AG04449 (cell line): ENCODE measurements at places on chromosomes 7 and 10.

- no peak for DNase-seq
These were observed 503.2 kb downstream of the SH2D4B start for GRCh38 chr10:81040940-81041339.

DNA sequence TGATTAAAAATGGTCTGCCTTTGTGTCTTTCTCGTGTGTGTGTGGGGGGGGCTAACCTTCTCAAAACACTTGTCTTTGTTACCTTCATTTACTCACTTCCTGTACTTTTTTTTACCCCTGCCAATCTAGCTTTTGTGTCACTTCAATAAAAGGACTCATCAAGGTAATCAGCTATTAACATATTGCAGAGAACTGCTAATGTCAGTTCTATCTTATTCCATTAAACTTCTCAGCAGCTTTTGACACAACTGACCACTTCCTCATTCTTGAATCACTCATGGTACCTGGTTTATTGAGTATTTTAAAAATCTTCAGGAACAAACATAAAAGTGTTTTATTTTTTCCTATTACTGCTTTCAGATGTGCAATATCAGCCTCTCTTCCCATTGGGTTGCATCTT lies 59.8 kb downstream of the SLC25A40 start:
- DNase-seq = no peak

DNA sequence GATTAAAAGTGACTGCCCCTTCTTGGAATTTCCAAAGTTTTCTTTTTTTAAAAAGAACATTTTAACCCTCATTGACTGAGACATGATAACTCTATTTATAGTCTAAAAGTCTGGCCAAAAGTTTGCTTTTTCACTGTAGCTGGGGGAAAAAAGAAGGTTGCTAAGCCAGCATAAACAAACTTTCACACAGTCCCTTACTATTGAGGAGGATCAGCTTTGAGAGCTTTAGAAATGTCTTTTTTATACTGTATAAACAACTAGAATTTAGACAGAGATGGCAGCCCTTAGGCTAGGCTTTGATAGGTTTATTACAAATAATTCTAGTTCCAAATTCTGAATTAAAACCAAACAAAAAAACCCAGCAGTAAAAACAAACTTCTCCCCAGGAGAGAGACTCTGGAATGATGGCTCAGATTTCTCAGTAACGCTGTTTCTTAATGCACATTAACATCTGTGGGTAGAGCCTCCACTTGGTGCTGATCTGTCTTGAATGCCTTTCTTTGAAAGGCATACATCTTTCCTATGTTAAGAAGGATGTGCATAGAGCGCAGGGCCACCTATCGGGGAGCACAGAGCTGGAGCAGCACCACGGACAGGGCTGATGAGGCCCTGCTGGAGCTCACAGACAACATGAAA lies 100.9 kb upstream of the PDLIM1 start:
- DNase-seq = no peak

- DNase-seq = no peak
These were observed 59.8 kb downstream of the ENTPD1 start for GRCh38 chr10:95815701-95816240.

GRCh38 chr7:47970761-47971160 lies 8.7 kb downstream of the HUS1 start:
- no peak for DNase-seq

GRCh38 chr10:12974491-12975199 lies 26.9 kb downstream of the CCDC3 start:
- DNase-seq = no peak

DNA sequence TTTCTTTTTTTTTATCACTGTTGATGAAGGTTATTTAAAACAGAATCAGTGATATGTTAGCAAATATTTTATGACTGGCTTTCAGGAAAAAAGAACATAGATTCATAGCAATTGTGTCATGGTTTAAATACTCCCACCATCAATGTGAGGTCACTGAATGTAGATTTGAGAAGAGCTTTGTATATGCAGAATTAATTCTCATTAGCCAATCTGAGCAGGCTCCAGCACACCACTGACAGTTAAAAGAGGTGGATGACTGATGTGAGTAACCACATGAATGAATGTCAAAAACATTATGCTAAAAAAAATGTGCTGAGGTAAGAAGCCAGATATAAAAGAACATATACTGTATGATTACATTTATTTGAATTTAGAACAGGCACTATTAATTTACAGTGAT lies 174.8 kb upstream of the KAT6B start:
- DNase-seq = no peak

- no peak for DNase-seq
These were observed 89.0 kb upstream of the PHYHIPL start for GRCh38 chr10:59087486-59087885.

- DNase-seq = no peak
These were observed 1.2 kb downstream of the CYREN start for GRCh38 chr7:135169141-135169963.

GRCh38 chr7:1758859-1759521 lies 88.9 kb downstream of the ELFN1 start:
- DNase-seq = no peak

DNA sequence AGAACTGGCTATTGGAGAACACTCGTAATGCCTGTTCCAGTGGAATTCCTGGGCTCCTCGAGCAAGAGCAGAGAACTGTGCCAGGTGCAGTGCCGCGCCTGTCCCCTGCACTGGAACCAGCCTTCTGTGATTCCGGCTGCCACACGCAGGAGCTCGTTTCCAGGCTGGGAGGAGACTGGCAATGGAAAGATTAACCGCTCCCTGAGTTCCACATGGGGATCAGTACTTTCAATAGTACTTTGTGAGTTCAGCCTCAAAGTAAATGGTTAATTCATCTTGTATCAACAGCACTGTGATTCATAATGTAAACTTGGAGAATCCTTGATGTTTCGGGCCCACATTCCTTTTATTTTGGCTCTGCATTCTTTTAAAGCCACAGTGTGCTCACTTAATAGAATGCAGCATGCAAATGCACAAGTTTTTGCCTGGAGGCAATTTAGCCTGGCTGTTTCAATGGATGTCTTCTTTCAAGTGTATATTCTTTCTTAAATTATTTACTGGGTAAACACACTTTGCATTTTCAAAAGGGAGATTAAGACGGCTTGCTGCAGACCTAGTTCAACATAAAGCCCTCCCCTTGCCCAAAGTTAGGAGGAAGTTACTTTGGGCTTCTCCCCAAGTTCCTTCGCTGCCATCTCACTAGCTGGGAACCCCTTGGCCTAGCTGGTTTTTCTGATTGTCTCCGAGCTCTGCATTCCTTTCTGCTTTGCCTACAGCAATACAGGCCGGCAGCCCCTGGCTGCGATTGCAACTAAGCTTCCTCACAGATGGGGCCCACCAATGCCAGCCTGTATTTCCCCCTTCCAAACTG lies 138.1 kb upstream of the TCF7L2 start:
- DNase-seq = peak; percentile 86

DNA sequence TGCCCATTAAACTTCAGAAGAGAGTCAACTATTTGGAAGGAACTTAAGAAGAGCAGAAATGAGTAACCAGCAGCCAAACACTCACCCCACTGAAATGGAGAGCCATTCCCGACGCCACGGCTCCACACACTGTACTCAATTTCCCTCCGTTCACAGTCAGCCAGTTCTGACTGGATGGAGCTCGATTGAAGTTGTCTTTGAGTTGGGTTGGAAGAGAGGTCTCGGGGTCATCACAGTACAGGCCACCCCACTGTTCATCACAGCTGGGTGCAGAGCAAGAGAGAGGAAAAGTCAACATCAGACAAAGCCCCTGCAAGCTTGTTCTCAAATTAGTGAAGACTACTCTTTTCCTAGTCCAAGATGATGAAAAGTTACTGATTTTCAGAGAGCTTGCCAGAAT lies 75.9 kb upstream of the SLC26A5 start:
- DNase-seq = no peak

GRCh38 chr10:59908808-59909143 lies 2.4 kb upstream of the CCDC6 start:
- DNase-seq = no peak

GRCh38 chr10:110286841-110287240 lies 17.9 kb downstream of the SMNDC1 start:
- DNase-seq = no peak

DNA sequence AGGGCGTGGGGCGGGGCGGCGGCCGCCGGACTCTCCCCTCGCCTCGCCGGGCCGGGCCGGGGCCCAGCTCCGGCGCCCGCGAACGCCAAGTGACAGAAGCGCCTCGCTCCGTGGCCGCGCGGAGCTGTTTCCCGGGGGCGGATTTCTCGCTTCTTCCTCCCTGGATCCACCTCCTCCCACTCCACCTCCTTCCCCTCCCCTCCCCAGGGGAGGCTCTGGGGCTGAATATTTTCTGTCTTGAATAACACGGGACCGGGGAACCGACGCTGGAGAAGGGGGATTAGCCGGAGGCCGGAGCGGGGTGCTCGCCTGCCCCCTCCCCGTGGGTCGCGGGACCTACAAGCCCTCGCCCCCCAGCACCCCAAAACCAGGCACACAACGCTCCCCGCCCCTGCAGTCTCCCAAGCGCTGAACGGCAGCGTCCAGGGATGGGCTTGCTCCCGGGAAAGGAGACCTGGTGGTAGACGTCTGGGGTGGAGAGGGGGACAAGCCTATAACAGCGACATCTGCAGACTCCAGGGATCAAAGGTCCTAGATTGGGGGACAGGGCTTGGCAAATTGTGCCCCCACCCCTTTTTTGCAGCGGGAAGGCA lies at the start of gene ARHGAP21:
Gene ARHGAP21 (minus strand): TSS at position 100 of the 593 bp plus-strand sequence. CDS start 1,988 bp downstream, outside the sequence.
- no peak for DNase-seq

DNA sequence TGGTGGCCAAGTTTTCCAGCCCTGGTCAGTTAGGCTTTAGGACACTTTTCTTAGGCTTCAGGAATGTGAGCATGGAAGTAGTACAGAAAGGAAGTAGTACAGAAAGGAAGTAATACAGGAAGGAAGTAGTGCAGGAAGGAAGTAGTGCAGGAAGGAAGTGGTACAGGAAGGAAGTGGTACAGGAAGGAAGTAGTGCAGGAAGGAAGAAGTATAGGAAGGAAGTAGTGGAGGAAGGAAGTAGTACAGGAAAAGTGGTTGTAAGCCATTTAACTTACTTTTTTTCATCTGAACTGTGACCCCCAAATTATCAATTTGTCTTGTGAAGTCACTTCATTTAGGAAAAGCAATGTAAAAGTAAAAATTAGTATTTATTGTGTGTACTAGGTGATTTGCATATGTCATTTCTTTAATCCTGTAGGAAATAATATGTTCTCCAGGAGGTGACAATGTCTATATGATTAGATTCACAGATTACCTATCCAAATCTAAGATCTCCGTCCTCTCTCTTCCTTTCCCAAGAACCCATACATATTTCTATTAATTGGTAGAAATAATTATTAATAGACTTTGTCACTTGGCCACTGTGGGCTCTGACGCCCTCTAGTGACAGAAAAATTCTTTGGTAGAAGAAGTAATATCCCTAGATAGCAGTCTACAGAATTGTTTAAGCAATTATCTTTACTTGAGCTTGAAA lies 3.9 kb upstream of the FAS start:
- no peak for DNase-seq

- no peak for DNase-seq
These were observed 1319.1 kb downstream of the REEP3 start for GRCh38 chr10:64840341-64840740.

GRCh38 chr10:30371954-30372353 lies 22.9 kb upstream of the MTPAP start:
- no peak for DNase-seq

- DNase-seq = no peak
These were observed 176.4 kb upstream of the ANK3 start for GRCh38 chr10:60566096-60566495.

DNA sequence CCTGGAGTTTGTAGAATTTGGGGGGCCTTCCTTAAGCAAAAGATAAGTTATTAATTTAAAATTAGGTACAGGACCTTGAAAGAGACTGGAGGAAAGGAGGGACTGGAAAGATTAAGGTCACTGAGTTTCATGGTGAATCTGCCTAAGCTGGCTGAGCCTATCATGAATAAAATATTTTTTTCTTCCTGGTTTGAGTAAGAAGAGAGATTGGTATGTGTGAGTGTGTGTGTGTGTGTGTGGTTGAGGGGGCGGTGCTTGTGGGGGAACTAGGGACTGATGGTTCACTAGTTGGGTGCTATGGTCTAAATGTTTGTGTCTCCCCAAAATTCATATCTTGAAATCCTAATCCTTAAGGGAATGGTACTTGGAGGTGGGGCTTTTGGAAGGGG lies 142.5 kb upstream of the PRKCQ start:
- DNase-seq = no peak

- DNase-seq = no peak
These were observed 55.2 kb downstream of the DOCK4 start for GRCh38 chr7:112150823-112151641.

DNA sequence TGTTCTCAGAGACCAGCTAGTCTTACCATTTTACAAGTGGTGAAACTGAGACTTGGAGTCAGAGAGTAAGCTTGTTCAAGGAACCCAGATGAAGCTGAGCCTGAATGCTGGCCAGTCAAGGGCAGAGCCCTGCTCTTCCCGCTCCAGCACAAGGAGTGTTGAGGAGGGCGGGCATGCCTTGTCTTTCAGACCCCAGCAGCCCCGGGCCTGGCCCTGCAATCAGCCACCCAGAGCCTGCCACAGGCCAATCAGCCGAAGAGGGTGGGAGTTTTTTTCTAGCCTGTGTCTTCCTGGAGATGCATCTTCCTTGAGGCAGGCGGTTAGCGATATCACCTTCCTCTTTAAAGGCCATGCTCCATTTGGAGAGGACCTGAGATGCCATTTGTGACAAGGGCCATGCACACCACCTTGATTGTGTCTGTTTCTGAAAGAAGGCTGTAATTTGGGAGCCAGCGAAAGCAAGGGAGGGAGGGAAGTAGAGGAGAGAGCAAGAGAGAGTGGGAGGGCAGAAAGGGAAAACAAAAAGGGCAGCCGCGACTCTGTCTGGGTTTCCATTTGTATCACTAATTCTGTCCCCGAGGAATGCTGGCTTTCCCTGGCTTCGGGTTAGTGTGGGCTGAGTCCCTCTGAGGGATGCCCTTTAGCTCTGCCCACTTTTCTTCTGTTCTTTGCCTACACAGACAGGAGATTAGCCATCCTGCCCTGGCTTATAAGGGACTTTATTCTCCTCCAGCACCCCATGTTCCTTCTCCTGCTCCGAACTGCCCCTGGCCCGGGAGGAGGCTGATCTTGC lies 8.0 kb downstream of the CDH23 start:
- DNase-seq = no peak

GRCh38 chr7:28941633-28942032 lies 16.5 kb downstream of the TRIL start:
- no peak for DNase-seq

GRCh38 chr10:11017570-11018431 lies at the start of gene CELF2:
CELF2 (plus strand) TSS chr10:11017872; CDS start chr10:11018090, 218 bp downstream.
- DNase-seq = no peak

DNA sequence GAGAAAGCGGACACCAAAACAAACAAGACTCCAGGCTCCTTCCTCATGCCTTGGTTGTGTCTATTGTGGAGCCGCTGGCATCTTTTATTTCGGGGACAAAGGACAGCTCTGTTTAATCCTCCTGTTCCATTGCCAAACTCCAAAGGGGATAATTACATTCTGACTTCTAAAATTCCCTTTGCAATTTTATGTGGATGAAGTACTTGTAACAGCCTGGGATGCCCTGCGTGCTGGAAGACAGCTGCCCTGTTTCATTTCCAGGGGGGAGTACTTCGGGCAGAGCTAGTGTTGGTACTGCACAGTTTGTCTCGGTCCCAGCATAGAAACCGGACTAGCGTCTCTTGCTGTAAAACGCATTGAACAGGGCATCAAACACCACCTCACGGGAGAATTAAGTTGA lies 90.9 kb downstream of the BAMBI start:
- no peak for DNase-seq
